ENCODE measurements at places on chromosomes 4 and X.

DNA sequence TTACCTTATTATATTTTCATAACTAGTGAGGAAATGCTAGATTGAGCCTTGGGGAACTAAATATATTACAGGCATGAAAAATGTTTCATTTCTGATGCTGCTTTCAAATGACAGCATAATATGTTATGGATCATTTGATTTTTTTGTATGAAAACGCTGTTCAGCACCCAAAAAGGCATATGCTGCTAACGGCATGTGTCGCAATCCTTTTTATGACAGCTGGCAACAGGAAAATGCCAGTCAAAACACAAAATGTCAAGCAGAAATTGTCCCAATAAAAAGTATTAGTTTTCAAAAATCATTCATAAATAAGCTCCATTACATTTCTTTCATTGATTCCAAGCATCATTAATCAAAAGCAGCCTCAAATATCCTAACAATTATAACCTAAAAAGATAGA, 1244.5 kb downstream of the PCDH7 start:
- no peak for DNase-seq

- DNase-seq: no peak
These were observed 336.3 kb upstream of the BMP3 start for GRCh38 chr4:80694171-80694570.

DNA sequence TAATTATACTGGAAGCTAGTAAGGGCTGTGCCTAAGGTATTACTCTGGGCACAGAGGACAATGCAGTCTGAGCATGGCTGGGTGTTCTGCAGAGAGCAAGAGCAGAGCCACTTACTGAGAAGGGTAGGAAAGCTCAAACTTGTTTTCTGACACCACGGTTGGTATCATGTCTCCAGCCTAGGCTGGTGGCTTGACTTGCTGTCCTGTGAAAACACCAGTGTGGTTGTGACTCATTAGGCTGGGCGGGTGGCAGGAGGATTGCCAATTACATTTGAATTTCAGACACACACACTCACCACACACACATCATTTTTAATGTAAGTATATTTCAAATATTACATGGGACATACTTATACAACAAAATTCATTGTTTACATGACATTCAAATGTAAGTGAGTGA, 19.7 kb upstream of the MTM1 start:
- no peak for DNase-seq

DNA sequence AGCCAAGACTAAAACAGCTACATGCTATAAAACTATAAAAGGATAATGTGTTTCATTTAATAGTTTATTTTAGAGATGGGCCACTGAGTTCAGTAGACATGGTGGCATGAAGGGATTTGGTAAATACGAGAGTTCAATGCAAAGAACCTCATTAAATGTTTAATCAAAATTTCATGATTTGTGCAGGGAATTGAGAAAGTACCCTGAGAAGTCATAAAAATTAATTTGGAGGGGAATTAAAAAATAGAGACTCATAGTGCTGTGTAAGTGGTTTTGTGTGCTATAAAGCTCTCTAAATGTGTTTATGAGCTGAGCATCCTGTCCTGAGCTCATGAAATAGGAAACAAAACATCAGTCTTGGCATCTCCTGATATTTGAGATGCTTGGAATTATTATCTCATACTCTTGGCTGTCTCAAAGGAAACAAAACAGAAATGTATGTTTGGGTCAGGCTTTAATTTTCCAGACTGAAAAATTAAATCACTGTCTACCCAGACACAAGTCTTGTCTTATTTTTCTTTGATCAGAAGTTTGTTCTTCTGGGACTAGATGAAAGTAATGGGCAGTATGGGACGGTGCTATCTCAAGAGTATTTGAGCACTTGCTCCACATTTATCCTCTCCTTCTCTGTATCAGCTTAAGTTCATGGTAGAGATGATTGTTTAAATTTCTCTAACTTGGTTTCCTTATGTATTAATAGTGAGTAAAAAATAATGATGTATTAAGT, 38.0 kb upstream of the EMCN start:
- no peak for DNase-seq

- no peak for DNase-seq
These were observed 1.5 kb downstream of the MAB21L2 start for GRCh38 chr4:150583287-150584110.

DNA sequence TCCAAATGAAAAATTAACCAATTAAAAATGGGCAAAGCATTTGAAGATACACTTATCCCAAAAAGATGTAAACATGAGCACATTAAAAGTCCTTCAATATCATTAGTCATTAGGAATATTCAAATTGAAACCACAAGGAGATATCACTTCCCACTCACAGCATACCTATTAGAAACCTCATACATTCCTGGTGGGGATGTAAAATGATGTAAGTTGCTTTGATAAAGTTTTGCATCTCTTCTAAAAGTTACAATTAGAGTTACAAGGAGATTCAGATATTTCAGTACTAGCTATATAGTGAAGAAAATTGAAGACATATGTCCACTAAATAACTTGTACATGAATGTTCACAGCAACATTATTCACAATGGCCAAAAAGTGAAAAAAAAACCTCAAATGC, 1109.3 kb upstream of the LCORL start:
- DNase-seq: no peak

- no peak for DNase-seq
These were observed 13.4 kb upstream of the MSANTD1 start for GRCh38 chr4:3235581-3235980.

All from T1000 (cell line).